ENCODE measurements at places on chromosomes 5 and 9.
A peak's percentile ranks its signal among the peaks of the same experiment; 100 is the strongest.

- DNase-seq, result no peak
Measured at GRCh38 chr5:15683332-15683731, 183.4 kb downstream of the FBXL7 start.

GRCh38 chr5:119578937-119579336, 50.4 kb upstream of the FAM170A start:
- peak; percentile 70 for DNase-seq

DNA sequence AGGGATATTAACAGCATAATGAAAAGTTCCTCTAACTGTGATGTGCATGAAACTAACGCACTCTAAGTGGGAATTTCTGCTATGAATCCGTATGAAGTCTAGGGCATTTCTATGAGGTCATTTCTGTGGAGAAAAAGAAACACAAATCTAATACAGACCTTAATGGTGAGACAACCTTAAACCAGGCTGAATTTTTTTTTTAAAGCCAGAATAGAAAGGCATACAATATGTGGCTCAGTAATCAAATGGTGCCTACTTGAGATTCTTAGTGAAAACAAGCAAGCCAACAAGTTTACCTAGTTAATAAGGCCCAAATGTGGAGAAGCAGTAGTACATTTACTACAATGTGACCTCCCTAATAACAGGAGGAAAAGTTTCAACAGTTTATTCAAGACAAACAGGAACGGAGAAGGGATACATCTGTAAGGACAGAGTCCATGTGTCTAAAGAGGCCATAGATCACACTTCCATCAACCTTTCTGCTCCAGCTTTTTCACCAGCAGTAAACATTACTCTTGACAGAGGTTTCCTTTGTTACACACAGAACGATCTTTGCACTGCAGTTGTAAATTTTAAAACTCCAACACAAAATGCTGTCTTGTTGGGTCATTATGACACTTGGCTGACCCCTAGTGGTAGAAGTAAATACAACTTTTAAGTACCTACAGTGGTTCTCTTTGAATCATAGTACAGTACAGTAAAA, 26.2 kb downstream of the CARNMT1 start:
- DNase-seq, result peak; percentile 74

DNA sequence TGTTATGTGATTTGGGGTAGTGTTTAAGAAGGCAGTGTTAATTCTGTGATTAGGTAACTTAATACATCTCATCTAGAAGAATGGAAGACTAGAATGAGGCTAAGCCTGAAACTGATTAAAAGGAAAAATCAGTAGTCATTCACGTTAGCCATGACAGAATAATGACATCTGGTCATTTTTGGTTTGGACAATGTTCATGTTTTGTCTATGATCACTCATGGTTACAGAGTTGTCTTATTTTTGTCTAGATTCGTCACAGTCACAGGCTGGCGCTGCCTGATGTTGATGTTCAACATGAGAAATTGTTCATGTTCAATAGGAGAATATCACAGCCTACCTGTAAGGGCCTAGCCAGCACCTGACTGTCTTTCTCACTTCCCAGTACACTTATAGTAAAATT, 9.5 kb upstream of the DOCK2 start:
- no peak for DNase-seq

Data from HCT116 (cell line).